NCI-H226 (cell line): ENCODE measurements at places on chromosomes 16 and 17.

- DNase-seq, result no peak
Measured at GRCh38 chr16:14424595-14424994, 205.5 kb downstream of the PARN start.

DNA sequence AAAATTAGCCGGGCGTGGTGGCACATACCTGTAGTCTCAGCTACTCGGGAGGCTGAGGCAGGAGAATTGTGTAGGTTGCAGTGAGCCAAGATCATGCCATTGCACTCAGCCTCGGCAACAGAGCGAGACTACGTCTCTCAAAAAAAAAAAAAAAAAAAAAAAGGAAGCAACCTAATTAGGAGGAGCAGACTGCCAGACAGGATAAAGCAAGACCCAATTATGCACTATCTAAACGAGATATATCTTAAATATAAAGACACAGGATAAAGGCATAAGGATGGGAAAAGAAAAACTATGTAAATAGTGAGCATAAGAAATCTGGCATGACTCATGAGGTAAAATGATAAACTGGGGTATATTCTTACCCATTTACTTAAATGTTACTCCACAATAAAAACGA lies 4.9 kb downstream of the TXNDC11 start:
- no peak for DNase-seq

DNA sequence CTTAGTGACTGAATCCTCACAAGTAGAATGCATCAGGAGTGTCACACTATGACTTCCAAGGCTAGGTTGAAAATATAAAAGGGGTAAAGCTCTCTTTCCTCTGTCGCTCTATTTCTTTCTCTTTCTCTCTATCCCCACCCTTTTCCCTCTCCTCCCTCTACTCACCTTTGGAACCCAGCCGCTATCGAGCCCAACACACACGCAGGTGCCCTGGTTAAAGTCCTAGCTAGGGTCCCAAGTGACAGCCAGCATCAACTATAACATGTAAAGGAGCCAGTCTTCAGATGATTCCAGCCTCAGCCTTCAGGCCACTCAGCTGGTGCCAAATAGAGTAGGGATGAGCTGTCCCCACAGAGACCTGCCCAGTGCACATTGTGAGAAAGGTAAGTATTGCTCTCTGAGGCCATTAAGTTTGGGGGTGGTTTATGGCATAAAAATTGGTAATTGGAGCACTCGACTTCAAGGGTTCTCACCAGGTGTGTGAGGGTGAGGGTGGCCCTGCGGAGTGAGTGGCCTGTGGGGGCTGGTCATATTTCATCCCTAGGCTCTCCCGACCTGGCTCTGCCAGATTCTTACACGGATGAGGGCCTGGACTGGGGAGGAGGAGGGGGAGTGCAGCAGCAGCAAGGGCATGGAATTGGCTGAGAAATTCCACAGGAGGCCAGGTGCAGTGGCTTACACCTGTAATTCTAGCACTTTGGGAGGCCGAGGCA lies 14.9 kb upstream of the C16orf54 start:
- no peak for DNase-seq

DNA sequence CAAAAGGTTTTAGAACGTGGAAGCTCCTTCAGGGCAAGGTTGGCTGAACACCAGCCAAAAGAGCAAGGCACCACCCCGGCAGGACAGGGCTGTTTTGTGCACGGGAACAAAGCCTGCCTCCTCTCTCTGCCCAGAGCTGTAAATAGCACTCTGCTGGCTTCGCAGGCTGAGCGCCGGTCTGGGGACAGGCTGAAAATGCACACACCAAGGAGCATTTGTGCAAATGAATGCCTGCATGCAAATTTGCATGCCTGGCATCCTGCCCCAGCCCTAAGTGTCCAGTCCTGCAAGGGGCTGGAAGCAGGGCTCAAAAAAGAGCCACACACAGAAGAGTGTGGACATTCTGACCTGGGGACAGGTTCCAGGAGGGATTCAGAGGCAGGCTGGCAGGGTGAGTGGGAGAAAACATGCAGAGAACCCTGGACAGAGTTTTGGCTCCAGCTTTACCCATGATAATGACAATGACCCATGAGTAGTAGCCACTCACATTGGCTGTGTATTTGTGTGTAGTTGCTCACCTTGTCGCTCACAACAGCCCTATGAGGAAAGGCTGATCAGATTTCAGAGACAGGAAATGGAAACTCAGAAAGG lies 11.7 kb downstream of the ABAT start:
- DNase-seq, result no peak

DNA sequence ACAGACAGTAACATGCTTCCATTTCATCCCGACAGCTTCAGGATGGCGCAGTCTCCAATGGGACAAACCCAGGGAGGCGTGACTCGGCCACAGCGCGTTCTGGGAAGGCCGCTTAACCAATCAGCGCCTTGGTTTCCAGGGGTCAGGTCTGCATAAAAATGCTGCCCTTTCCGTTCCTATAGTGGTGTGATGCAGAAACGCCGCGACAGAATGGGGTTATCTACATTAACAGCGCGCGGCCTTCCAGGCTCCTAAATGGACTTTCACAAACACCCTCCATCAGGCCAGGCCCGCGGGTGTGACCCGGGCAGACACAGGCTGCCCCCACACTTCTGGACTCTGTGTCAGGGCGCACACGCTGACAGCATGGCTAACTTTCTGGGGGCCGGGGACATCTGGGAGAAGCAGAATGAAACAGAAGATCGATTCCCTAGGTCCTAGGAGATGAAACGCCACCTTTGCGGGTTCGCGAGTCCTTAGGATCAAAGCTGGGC lies 792 bp downstream of the TMEM231 start:
- DNase-seq, result peak; percentile 92

GRCh38 chr17:9079461-9080103 lies 58.3 kb downstream of the NTN1 start:
- no peak for DNase-seq

GRCh38 chr16:49833085-49833484 lies 22.8 kb downstream of the ZNF423 start:
- no peak for DNase-seq

- no peak for DNase-seq
Measured at GRCh38 chr17:60240290-60240689, 90.5 kb downstream of the CA4 start.

DNA sequence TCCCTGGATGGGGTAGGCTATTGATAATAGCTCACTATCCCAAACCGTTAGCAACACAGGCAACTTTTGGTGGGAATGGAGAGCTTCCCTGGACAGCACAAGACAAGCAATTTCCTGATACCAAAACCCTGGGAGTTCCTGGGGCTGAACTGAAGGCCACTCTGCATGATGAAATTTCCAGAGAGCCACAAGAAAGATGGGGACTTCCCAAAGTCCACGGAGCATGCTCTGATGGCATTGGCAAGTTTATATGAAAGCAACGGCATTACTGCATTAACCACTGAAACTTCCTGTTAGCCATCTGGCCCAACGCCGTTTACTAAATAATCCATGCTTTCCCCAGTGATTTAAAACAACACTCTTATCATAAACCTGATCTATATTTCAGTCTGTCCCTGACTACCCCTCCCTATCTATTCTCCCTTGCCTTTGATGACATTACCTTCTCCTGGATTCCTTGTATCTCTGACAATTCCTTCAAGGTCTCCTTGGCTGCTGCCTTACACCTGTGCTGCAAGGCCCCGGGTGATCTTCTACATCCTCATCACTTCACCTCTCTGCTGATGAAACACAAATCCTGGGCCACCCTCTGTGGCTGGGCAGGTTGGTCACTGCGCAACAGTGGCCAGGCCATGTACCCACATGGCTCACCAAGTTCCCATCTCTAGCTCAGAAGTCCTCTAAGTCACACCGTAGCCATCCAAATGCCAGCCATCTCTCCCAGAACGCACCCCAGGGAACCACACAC lies 108.5 kb upstream of the RCVRN start:
- no peak for DNase-seq
